ENCODE measurements at places on chromosomes 3 and 15.

- DNase-seq, result no peak
These were observed 176.3 kb upstream of the LPP start for GRCh38 chr3:187977659-187978058.

DNA sequence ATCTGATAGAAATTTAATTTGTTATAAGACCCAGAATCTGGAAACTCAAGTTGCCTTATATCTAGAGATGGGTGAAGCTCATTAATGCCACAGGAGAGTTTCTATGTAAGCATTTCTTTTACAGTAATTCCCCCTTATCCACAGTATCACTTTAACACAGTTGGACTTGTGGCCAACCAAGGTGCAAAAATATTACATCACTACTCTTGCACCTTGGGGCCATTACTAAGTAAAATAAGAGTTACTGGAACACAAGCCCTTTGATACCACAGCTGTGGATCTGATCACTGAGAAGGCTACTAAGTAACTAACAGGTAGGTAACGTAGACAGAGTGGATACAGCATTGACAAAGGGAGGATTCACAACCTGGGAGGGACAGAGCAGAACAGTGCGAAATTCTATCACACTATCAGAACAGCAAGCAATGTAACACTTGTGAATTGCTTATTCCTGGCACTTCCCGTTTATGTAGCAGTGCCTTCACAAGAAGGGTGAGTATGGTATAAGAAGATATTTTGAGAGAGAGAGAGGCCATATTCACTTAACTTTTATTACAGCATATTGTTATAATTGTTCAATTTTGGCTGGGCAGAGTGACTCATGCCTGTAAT, 33.9 kb upstream of the TOPBP1 start:
- no peak for DNase-seq

GRCh38 chr3:131899021-131899420, 135.8 kb downstream of the CPNE4 start:
- DNase-seq, result no peak

DNA sequence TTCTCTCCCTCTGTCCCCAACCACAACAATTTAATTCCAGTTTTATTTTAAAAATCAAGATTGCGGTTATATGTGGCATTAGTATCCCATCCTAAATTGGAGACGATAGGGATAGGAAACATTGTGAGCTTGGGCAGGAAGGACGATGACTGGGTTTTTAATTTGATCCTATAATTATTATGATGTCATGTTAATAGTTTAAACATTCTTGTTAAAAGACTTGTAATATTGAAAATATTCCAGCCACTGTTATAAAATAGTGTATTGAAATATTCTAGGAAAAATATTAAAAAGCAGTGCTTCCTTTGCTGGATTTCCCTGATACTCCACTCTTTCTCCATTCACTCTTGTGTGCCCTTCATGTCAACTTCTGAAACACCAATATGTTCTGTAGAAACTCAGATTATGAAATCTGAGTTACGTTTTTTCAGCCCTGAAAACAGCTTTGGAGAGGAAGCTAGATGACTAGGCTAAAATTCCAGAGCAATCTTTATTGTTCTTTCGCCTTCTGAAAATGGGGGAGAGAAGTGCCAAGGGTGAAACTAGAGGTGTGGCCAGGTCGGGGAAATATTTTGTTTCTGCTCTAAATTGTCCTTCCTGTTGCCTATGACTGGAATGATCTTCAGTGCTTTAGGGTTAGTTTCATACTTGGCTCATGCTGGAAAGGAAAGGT, 46.1 kb upstream of the MAP3K13 start:
- DNase-seq, result no peak

DNA sequence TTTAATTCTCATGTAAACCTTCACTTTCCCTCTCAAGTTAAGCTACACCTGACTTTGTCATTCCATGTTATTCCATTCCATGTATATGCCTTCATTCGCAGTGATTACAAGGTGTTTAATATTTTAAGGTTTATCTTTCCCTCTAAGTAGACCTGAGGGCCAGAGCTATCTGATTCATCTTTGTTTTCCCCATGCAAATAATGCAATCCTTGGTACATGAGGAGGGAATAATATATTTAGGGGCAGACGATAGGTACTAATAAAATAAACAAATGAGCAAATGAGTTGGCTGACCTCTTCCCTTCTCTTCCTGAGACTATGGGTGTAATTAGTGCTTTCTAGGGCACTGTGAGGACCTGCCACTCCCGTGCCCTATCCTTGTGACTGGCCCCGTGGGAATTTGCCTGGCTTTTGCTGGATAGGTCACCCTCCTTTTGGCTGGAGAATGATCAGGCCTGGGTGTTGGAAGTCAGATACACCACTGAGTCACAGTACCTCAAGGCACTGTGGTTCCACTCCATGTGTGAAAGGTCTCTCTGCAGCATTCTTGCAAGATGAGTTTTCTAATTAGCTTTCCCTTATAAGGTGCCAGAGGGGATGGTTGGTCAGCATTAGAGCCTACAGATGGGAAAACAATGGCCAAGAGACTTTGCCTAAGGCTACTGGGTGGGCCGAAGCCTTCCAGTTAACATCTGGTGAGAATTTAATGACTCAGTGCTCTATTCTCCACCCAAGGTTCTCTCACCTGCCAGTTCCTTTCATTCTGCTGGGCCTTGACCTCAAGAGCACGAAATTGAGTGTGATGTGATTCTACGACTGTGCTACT, 183.2 kb downstream of the P3H2 start:
- no peak for DNase-seq

- DNase-seq, result no peak
These were observed 39.7 kb upstream of the SLC2A2 start for GRCh38 chr3:171066206-171066605.

GRCh38 chr15:31280831-31281216, 45.8 kb upstream of the KLF13 start:
- DNase-seq, result no peak

- DNase-seq, result no peak
These were observed 47.6 kb downstream of the IDH2 start for GRCh38 chr15:90054618-90055097.

- no peak for DNase-seq
These were observed 63.9 kb downstream of the BOC start for GRCh38 chr3:113275258-113275556.

GRCh38 chr3:197750858-197751737, 1.4 kb downstream of the FYTTD1 start:
- peak; percentile 1 for DNase-seq
